ENCODE measurements at places on chromosomes 11 and 22. TPM values are rescaled to one million over a fixed set of nuclear protein-coding genes. Genes with fewer than 3 reads are reported as not detected.

DNA sequence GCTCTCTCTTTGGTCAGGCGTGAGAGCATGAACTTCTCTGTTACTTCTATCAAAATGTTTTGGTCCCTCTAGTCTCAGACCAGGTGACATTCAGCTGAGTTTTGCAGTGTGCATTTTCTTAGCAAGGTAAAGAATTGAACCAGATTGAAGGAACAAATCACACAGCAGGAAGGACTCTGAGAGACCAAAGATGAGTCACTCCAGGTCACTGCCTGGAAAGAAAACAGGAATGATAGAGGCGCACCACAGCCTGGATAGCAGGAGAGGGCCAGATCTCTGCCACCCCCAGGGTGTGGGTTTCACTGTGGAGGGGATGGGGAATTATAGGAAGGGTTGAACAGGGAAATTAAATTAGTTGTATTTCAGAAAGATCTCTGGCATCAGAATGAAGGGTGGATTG lies 788.3 kb downstream of the NTM start:
- no peak for DNase-seq

- no peak for DNase-seq
Measured at GRCh38 chr11:38835966-38836365, 2237.9 kb upstream of the RAG2 start.

GRCh38 chr11:129319751-129320150 lies 55.9 kb upstream of the BARX2 start:
- no peak for DNase-seq

OR8D1 gene
- not detected for polyA plus RNA-seq

GRCh38 chr11:13487661-13488030 lies 8.2 kb downstream of the PTH start:
- no peak for DNase-seq

DNA sequence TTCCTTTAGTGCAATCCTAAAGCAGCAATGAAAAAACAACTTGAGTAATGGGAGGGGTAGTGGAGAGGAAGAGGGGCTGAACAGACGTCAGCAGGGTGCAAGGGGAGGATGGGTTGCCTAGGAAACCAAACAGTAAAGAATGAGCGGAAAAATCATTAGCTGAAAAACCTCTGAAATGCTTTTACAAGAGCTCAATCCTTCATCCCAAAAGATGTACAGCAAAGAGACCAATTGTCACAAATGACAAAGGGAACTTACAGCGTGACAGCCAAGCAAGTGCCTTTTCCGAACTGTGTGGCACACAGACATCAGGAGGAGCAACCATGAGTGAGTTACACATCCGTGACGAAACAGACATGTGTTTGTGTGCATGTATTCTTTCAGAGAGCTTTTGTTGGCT lies 104.6 kb downstream of the SIK3 start:
- no peak for DNase-seq

APOA5 gene
- not detected for polyA plus RNA-seq

TRIM6 gene
- polyA plus RNA-seq: 3.8 TPM

DNA sequence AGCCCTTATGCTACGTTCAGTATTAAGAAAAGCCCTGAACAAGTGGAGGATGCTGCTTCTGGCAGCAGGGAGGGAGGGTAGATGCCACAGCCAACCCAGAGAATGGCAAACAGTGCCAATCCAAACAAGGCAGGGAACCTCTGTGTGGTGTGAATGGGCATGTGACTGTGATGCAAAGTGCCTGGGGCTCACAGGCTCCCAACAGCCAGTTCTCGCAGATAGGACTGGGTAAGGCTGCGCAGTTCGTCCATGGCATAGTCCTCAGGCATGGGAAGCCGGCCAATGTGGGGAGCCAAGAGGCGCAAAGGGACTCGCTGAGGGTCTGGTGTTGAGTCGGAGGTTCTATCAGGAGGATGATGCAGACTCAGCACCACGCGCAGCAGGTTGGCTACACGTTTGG lies 4.8 kb upstream of the CHRNA10 start:
- no peak for DNase-seq

FLRT1 gene
- polyA plus RNA-seq: 0.42 TPM

DNA sequence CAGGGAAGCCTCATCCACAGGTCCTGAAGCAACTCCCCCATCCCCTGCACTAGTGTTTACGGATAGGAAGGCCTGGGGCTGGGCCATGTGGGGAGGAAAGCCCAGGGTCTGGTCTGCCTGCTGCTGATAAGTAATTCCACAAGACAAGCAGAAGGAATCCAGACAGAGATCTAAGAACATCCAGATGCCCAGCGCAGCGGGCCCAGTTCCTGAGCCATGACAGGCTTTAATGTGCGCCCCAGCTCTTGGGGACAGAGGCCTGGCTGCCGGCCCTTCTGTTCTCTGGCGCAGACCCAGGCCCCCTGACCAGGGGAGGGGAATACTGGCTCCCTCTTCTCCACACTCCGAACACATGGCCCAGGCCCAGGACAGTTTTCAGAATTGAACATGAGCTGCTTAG lies 28.8 kb upstream of the ETS1 start:
- no peak for DNase-seq

DNA sequence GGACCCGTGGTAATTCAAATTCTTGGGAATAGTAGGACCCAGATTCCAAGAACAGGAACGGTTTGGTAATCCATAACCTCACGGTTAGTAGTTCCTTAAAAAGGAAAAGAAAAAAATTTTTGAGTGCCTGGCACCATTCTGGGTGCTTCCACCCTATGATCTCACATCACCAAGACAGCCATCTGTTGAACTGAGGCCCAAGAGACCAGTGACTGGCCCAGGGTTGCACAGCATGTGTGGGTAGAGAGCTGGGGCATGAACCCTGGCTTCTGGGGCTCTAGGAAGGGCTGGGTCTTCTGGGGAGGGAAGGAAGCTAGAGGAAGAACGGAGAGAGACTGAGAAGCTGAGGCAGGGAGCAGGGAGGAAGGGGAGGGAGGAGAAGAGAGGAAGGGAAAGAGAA lies 4.7 kb upstream of the SPI1 start:
- no peak for DNase-seq

GRCh38 chr22:47088480-47089158 lies 326.2 kb downstream of the TBC1D22A start:
- no peak for DNase-seq

MMP3 gene
- 59.4 TPM for polyA plus RNA-seq

GRCh38 chr11:76361374-76361773 lies 19.6 kb downstream of the THAP12 start:
- no peak for DNase-seq

DNA sequence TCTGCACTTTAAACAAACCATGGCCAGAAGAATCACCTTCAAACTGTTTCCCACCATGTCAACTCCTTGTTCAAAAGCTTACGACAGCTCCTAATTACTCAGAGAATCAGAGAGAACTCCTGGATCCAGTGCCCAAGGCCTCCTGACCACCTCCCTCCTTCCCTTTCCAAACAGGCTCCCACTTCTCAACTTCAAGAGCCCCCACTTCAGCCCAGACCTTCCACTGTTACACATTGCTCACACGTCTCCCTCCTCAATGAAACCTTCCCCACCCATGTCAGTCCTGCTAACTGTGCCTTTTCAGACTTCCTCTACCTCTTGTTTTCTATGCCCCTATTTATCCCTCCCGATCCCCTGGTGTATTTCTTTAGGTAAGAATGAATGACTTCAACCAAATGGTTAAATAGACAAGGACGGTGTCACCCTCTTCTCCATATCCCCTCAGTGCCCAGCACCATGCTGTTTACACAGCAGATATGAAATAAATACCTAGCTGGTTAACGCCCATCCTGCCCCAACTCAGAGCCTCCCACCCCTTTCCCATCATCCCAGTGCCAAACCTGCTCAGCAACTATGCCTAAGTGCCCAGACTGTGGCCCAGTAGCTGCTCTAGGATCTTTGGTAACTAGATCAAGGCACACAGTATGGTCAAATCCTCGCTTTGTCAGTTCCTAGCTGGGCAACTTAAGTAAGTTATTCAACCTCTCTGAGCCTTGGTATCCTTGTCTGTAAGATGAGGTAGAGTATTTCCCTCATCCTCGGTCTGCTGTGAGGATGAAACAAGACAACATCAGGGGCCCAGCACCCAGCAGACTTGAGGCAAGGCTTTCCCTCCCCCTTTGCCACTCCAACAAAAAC lies 36.8 kb downstream of the PLEKHA7 start:
- DNase-seq: no peak

FGF4 gene
- not detected for polyA plus RNA-seq

DNA sequence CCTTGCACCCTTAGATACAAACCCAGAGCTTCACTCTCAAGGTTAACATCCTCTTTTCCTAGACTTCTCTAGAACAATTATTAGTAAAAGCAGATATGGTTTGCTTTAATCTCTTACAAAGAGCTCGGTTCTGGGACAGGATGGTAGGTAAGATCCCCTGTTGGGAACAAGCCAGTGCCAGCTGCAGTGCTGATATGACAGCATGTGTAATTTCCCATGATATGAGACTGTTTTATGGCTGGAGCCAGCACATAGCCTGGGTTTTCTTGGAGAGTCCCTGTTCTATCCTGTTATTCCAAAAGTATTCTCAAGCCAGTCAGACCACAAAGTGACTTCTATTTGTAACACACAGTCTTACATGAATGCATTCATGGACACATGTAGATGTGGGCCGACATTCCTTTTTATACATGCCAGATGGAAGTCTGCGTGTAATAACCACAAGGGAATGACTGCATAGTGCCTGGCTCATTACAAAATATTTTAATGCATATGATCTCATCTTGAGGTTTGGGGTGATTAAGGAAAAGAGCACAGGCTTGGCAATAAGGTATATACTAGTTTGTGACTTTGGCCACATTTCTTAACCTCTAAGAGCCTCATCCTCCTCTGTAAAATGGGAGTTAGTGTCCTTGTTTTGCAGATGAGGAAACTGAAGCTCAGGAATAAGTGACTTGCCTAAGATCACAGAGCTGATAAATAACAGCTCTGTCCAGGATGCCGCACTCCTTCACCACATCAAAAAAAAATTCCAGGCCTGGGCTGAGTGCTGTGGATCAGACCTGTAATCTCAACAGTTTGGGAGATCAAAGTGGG lies 21.8 kb downstream of the CLMP start:
- DNase-seq: peak; percentile 99

- DNase-seq: no peak
Measured at GRCh38 chr11:132405728-132406127, 1035.3 kb downstream of the NTM start.

- no peak for DNase-seq
Measured at GRCh38 chr22:20761536-20761935, 12.4 kb upstream of the SERPIND1 start.

DNA sequence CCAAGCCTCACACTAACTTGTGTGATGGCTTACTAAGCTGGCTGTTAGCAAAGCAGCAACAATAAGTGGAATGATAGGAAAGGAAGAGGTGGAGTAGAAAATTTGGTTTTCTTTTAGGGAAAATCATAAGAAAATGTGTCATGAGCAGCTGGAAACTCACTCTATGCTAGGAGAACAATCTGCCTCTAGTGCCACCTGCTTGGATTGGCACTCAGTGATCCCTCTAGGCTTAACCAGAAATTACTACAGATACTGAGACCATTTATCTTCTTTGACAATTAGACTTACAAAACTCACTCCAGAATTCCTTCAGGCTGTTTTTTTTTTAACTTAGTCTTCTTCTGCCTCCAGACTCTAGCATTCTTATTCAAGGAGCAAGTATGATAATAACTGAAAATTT lies 117.3 kb downstream of the CD44 start:
- DNase-seq: no peak

CYTH4 gene
- polyA plus RNA-seq: not detected

- no peak for DNase-seq
Measured at GRCh38 chr11:124198897-124199296, 15.8 kb downstream of the OR10D3 start.

KIF18A gene
- 11.9 TPM for polyA plus RNA-seq

DNA sequence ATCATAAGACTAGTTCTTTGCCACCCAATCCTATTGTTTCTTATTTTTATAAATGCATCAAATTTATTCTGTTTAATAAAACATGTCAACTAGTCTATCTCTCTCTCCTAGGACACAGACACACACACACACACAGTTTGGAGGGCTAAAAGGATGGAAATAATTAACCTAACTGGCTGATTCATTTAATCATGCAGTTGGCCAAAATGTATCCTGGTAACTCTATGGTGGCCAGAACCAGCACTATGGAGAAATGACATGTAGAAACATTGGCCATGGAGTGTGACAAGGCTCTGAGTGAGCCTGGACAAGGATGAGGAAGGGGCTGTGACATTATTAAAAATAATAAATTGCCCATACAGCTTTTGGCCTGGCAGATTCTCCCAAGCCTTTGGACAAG lies 64.1 kb downstream of the CLPB start:
- DNase-seq: no peak

MYRF gene
- polyA plus RNA-seq: 0.33 TPM

SEC14L3 gene
- polyA plus RNA-seq: not detected

CHST1 gene
- 0.04 TPM for polyA plus RNA-seq

DNA sequence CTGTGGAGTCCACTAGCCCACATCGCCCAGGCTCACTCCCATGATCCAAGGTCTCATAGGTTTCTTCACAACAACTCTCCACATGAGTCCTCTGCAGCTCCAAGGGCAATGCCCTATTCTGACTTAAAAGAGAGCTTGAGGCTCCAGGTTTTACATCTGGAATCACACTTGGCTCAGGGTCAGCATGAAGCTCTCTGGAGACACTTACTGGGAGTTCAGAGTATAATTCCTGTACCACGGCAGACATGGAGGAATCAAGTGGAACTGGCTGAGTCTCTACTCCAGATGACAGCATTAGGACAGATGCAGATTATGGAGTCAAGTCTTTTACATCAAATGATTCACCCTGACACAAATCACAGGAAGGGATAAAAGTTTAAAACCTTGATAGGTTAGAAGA lies 11.4 kb downstream of the PRR14L start:
- DNase-seq: no peak

PHETA2 gene
- polyA plus RNA-seq: 27.4 TPM

GRCh38 chr22:43442386-43443151 lies 30.8 kb downstream of the MPPED1 start:
- no peak for DNase-seq

Measured in BJ (cell line).